H4 (cell line): ENCODE measurements at places on chromosomes 11 and 22. TPM values are rescaled to one million over a fixed set of nuclear protein-coding genes. Genes with fewer than 3 reads are reported as not detected.

SELENOM gene
- 2.3 and 10.0 TPM in 2 replicates for total RNA-seq

SYT12 gene
- 0.08 TPM in 1 of 2 replicates, not detected in the other for total RNA-seq

MS4A13 gene
- not detected in 2 replicates for total RNA-seq

MYH9 gene
- total RNA-seq, result 57.5 and 82.9 TPM in 2 replicates

OR4A16 gene
- total RNA-seq, result 0.68 TPM in 1 of 2 replicates, not detected in the other

NCAM1 gene
- 4.8 and 5.0 TPM in 2 replicates for total RNA-seq

ADORA2A gene
- total RNA-seq, result 1.0 TPM in 1 of 2 replicates, not detected in the other

SMIM35 gene
- not detected in 2 replicates for total RNA-seq

MS4A15 gene
- not detected in 2 replicates for total RNA-seq

MYOD1 gene
- total RNA-seq, result not detected in 2 replicates

DNA sequence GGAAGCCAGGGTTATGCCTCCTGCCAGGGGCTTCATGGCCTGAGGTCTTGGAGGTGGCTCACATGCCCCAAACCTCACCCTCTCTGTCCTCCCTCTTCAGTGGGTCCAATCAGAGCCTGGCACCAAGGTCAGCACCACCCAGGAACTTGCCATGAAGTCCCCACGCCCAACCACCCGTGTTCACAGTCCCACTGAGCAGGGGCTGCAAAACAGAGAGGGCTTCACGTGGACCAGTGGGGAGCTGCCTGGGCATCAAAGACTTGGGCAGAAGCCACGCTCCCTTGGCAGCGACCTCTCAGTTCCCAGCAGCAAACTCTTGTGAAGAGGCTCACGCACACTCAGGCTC, 425.8 kb upstream of the B3GAT1 start:
- no peak for DNase-seq

DNA sequence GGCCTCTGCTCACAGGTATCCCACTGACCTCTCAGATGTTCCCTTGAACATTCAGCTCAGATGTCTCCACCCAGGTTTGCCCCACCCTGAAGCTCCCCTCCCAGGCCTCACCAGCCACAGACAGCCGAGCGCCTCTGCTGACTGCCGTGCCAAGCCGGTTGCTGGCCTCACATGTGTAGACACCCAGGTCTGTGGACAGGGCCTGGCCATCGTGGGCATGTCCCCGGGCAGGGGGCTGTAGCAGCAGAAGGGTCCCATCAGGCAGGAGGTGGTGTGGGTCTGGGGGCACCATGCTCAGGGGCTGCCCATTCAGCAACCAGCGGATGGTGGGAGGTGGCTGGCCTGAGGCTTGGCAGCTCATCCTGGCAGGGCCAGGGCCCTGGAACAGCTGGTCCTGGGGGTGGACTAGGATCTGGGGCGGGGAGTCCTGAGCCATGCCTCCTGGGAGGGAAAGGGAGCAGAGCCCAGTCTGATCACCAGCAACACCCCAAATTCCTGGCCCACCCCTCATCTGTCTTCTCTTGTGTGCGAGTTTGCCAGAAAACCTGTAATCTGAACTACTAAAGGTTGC, 759 bp downstream of the ROBO4 start:
- DNase-seq, result no peak

- DNase-seq, result no peak
These were observed 45.7 kb upstream of the TUB start for GRCh38 chr11:8035200-8035855.

- no peak for DNase-seq
These were observed 27.6 kb downstream of the RCOR2 start for GRCh38 chr11:63889344-63889743.

DNA sequence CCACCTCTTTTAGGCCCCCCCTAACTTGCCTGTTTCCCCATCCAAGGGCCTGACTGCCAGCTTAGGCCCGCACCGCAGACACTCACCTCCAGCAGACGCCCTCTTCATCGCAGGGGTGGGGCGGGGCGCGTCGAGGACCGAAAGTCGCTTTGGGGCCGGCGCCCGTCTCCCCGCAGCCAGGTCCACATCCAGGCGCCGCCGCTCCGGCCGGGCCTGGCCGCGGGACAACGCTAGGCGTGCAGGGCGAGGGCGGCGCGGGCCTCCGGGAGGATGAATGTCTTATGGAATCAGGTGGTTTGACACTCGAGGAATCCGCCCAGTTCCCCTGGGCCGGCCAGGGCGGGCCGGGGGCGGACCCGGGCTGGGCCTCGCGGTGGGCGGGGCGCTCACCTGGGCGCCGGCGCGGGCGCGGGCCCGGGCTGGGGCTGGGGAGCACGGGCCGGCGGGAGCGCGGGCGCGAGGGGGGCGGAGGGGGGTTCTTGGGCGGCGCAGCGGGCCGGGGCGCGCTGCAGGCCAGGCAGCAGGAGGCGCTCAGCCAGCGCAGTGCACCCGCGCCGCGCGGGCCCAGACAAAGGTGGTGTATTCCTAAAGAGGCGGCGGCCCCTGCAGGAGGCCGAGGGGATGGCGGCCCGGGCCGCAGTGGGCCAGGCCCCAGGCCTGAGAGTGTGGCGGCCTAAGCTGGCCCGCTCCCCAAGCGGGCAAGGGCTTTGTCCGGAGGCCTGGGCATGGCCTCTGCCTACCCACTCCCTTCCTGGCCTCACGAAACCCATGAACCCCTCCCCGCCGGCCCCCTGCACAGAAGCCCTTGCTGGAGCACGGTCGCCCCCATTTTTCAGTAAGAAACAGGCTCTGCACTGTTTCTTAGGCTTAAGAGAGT, 177.6 kb downstream of the IGLL1 start:
- peak; percentile 51 for DNase-seq

DNA sequence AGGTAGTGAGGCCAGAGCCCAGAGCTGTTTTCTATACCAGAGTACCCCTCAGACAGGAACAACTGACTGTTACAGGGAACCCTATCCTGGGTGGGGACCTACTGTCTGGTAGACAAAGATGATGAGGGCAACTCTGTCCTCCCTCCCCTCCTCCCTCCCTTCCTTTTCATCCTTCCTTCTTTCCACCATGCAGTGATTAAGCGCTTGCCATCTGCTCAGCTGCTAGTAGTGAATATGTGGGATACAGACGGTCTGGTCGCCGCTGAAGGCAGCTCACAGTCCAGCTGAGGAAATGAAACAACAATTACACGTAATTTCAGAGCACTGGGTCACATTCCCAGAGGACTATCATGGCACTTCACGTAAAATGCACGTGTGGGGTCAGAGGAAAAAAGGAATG, 597.1 kb downstream of the BUD13 start:
- no peak for DNase-seq

- DNase-seq, result peak; percentile 36
These were observed 772 bp downstream of the SBF1 start for GRCh38 chr22:50473855-50474671.

DNA sequence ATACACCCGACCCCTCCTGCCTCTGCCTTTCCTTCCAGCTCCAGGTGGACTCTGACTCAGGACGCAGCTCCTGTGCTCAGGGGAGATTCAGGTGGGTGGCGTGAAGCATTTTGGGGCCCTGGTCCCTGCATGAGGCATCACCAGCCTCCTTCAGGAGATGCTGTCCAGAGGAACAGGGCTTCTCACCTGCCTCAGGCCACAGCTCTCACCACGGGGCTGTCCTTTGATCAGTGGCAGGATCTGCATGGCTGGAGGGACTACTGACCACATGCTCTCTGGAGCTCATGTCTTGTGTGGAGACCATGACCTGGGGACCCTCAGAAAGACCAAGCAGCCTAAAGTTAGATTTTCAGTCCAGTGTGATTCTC, 58.8 kb downstream of the GGTLC2 start:
- no peak for DNase-seq

- no peak for DNase-seq
These were observed 2.8 kb downstream of the SLC22A8 start for GRCh38 chr11:63012839-63013238.

- DNase-seq, result peak; percentile 96
These were observed at the start of gene CADM1 for GRCh38 chr11:115504276-115505158. Gene CADM1 (minus strand): TSS chr11:115504415.

GRCh38 chr11:1819074-1819473, 15.7 kb upstream of the SYT8 start:
- no peak for DNase-seq

DNA sequence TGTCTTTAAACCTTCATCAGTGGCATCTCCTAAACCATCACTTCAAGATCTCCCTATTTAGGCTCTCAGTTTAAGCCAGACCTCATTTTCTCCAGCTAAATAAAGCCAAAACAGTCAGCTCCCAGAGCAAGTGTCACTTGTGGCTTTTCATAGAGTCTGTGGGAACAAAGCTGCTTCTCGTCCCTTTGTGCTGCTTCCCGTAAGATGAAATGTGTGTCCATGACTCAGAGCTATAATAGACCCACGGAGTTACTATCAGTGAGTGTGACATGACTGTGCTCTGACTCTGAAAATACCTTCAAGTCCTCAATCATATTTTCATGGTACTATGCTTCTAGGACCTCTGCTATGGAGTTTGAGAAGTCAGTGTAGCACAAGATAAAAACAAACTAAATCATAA, 57.3 kb upstream of the SLN start:
- peak; percentile 67 for DNase-seq

DNA sequence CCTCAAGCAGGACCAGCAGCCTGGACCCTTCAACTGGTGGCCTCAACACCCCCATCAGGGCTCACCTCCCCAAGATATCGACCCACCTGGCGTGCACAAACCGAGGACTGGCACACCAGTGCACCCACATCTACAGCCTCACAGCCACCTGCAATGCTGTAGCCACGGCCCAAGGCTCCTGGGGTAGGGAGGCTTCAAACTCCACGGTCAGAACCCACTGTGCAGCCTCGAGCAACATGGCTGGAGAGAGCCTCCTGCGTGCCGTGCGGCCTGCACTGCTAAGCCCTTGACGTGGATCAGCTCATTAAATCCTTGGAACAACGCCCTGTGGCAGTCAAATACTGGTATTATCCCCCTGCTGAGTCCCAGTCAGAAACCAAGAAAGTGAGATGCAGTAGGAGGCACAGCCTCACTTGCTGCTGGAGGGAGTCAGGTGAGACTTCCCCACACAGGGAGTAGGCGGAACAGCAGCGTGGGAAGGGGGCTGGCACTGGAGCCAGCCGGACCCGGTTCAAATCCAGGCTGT, 4.6 kb downstream of the CARD10 start:
- no peak for DNase-seq

GRCh38 chr11:101792814-101793213, 122.0 kb upstream of the CEP126 start:
- DNase-seq, result no peak

DNA sequence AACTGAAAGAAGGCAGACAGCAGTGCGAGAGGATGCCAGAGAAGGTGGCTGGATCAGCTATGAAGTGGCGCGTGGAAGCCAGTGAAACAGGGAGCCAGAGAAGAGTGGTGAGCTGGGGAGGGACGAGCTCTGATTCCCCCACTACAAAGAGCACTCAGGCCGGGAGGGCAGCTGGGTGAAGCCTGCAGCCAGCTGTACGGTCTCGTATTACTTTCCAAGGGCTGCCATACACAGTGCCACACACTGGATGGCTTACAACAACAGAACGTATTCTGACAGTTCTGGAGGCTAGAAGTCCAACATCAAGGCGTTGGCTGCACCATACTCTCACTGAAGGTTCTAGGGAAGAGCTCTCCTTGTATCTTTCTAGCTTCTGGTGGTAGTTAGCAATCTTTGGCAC, 47.1 kb upstream of the WNT11 start:
- no peak for DNase-seq

DNA sequence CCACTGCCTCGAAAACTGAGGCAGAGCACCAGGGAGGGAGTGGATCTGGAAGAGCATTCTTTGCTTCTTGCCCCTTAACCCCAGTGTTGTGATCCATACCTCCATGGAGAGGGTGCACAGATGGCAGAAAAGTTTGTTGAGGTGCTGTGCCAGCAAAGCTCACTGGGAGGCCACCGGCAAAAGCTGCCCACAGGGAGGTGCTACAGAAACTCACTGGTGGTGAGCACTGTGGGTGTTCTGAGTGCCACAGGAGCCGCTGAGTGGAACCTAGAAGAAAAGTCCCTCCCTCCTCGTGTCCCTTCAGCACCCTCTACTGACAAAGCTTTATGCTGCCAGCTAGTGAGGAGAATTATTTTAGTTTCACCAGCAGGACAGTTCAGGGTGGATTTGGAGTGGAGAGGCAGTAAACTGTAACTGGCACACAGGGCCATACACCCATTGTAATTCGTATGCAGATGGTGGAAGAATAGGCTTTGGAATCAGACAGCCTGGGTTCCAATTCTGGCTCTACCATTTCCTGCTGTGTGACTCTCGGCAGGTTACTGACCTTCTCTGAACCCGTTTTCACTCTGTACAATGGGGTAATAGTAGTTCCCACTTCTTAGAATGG, 84.6 kb downstream of the SWAP70 start:
- peak; percentile 88 for DNase-seq

GRCh38 chr11:104917271-104918112, 19.2 kb upstream of the CASP12 start:
- no peak for DNase-seq

- no peak for DNase-seq
These were observed 289.6 kb upstream of the B3GAT1 start for GRCh38 chr11:134701564-134702165.

DNA sequence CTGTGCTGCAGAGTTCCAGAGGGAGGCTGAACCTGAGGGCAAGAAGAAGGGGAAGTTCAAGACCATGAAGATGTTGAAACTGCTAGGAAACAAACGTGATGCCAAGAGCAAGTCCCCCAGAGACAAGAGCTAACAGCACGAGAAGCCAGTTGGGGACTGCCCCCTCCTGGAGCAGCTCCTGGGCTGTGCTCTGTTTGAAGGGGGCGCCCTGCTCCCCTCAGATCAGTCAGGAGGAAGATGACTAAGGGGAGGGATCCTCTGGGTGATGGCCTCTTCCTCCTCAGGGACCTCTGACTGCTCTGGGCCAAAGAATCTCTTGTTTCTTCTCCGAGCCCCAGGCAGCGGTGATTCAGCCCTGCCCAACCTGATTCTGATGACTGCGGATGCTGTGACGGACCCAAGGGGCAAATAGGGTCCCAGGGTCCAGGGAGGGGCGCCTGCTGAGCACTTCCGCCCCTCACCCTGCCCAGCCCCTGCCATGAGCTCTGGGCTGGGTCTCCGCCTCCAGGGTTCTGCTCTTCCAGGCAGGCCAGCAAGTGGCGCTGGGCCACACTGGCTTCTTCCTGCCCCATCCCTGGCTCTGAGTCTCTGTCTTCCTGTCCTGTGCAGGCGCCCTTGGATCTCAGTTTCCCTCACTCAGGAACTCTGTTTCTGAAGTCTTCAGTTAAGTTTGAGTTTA, 12.6 kb downstream of the C22orf23 start:
- no peak for DNase-seq

GRCh38 chr11:58625826-58626460, 3.5 kb downstream of the CNTF start:
- no peak for DNase-seq

- DNase-seq, result no peak
These were observed 990.5 kb downstream of the OPCML start for GRCh38 chr11:132541794-132542193.
